Stimulated activated CD8-positive, alpha-beta memory T cell treated with anti-CD3 and anti-CD28 coated beads, Interleukin-7, amount 100 ng/mL, for 1 hour (primary cell): ENCODE measurements at places on chromosomes 16 and 17.

DNA sequence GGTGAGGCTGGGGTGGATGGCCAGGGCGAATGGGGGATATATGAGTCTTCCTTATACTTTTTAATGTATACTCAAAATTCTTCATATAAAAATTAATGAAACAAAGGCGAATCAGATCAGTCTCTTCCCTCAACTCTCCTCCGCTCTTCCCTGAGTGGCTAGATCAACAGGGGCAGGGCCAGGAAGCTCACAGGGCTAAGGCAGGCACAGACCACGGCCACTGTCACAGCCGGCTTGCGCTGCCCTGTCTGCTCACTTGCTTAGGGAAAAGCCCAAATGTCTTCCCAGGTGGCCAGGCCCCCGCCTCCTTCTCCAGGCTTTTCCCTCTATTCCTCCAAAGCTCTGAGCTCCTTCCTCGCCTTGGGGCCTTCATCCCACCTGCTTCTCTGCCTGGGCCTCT is 6.0 kb downstream of the GRIN2C start:
- no peak for DNase-seq

GRCh38 chr17:14605267-14605599 is 304.4 kb downstream of the HS3ST3B1 start:
- DNase-seq = no peak

DNA sequence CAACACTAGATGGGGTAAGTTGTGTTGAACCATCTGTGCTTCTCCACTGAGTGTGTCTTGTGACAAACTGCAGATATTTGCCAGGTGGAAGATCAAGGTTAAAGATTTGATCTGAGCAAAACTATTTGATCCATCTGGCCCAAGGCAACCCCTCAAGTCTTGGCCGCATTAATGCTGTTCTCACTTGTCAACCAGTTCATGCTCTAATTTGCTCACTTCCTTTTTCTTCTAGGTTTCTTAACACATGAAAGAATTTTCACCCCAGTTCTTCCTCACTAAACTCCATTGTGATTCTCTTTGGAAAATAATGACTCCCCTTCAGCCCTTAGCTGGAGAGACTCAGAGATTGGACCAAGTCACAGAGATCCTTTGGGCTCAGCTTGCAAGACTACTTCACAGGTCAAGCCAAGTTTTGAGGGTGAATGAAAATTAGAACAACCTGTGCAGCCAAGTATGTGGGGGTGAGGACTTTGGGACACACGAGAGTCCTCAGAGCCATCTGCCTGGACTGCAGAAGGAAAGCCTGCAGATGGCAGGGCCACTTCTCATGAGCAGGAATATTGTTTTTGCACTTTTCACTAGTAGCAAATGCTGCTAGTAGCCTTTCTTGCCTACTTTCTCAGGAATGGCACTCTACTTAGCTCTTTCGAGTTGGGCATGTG is 166.5 kb downstream of the AXIN2 start:
- no peak for DNase-seq

DNA sequence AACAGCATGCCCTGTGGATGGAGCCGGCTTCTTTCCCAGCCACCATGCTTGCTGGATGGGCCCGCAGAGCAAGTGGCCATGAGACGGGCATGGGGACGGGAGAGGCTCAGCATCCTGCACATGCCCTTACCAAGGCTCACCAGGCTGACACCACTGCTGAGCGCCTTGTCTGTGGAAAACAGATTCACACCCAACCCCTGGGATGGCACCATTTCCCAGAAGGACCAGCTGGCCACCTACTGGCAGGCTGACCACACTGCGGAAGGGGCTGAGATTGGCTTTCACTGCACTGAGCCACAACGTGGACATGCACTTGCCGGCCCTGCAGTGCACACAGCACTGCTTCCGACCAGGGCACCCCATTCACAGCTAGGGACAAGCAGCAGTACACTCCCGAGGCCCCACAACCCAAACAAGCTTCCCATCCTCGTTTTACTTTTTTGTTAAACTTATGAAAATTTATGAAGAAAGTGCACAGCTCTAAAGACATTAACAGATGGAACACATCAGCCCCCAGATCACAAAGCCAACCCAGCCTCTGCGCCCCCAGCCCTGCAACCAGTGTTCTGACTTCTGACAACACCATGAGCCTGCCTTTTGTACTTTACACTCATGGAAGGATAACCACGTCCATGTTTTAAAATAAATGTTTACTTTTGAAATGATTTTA is 13.9 kb upstream of the KRTAP17-1 start:
- DNase-seq = no peak

GRCh38 chr17:6651919-6652452 is 424 bp downstream of the C17orf100 start:
- DNase-seq = no peak

DNA sequence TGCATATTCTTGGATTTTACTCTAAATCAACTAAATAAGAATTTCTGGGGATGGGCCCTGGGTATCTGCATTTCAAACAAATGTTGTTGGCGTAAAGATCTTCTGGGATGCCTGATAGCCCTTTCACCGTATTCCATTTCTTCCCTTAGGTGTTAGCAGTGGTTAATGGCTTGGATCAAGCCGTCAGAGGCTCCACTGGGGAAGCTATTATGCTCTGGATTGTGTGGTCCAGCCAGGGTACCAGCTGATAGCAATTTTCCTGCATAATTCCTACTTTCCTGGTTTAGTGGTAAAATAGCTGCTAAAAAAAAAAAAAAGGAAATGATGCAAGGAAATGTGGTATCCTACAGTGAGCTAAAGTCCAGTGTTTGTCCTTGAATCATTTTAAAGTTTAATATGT is 365.1 kb downstream of the CDH8 start:
- no peak for DNase-seq

- DNase-seq = no peak
Observed at GRCh38 chr17:42135664-42136653, 13.4 kb downstream of the HSPB9 start.

DNA sequence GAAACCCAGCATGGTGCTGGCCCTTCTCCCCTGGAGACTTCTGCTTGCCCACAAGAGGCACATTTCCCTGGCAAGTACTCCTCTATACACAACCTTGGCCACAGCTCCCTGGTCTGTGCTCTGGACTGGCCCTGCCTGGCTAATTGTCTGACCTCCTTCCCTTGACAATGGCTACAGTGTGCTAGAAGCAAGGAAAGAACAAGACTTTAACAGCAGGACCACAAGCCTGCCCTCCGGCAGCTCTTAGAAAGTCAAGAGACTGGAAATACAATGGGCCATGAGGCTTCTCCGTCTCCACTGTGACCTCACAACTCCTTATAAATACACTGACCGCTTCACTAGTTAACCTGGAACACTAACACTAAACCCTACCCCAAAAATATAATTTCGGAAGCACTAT is 36.7 kb downstream of the LIG3 start:
- DNase-seq = no peak

GRCh38 chr16:25411396-25412081 is 153.9 kb upstream of the ZKSCAN2 start:
- DNase-seq = no peak
